CD4-positive, alpha-beta memory T cell (primary cell): ENCODE measurements at places on chromosomes 2 and 18.

- DNase-seq: no peak
Measured at GRCh38 chr2:172788871-172789270, 53.2 kb downstream of the RAPGEF4 start.

- no peak for DNase-seq
Measured at GRCh38 chr18:13616041-13616440, 110.3 kb downstream of the FAM210A start.

- no peak for DNase-seq
Measured at GRCh38 chr2:161990741-161991140, 83.3 kb downstream of the DPP4 start.

DNA sequence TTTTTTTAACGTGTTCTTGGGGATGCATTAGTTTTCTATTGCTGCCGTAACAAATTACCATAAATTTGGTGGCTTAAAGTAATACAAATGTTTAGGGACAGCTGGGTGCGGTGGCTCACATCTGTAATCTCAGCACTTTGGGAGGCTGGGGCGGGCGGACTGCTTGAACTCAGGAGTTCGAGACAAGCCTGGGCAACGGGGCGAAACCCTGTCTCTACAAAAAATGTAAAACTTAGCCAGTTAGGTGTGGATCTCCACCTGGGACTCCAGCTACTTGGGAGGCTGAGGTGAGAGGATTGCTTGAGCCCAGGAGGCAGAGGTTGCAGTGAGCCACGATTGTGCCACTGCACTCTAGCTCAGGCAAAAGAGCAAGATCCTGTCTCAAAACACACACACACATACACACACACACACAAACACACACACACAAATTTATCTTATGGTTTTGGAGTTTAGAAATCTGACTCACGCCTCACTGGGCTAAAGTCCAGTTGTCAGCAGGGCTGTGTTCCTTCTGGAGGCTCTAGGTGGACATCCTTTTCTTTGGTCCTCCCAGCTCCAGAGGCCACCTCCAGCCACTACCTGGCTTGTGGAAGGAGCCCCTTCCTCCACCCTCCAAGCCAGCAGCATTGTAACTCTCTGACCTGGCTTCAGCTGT lies 76.1 kb downstream of the SEPTIN10 start:
- DNase-seq: no peak

- no peak for DNase-seq
Measured at GRCh38 chr2:113119111-113119510, 8.3 kb upstream of the IL1RN start.

DNA sequence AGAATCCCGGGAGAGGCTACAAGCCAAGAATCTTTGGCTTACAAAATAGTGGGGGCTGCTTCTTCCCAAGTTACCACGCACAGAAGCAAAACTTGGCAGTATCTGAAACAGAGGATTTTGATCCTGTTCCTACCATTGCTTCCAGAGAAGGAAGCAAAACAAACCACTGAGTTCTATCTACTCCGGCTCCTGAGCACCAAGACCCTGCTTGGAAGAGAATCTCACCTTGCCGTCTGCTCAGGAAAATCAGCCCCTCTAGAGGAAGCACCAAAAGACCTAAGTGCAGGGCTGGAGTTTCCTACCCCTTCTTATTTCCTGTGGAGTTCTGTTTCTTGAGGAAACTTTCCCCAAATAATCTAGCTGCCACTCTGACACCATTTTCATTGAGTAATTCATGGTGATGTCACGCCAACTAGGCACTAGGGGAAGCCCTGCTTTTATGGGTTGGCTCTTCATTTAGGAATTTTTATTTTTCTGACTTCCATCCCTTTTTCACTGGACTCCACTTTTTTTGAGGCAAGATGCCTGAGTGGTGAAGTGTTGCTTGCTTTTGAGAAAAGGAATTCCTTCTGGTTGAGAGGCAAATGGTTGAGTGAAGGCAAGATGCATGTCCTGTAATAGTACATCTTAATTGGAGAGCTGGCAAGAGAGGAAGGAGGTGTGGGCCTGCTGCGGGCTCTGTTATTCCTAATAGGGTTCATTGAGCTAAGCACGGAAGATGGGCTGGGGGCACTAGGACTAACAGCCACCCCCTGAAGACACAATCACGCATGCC lies 36.8 kb upstream of the EML4 start:
- DNase-seq: peak; percentile 62

DNA sequence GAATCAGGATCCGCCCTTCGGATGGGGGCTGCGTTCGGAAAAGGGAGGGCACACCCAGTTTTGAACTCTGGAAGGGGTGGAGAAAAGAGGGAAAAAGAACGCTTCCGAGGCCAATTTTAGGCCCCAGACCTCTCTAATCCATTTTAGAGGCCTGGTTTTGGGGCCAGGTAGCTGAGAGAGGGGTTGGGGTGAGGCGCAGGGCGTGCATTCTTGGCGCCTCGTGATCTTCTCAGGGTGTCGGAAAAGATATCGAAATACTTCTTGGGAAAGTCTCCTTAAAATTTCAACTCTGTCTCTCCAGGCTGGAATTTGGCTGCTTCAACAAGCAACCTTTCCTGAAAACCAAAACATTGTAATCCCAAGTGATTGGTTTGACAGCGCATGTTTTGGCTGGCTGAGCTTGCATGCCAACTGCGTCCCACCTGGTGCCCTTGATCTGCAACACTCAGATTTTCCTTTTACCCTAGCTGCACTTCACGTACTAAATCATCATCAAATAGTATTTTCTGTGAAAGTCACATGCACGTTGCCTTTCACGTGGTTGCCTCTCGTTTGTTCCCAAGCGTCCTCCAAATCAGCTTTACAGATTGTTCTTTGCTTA lies 864 bp upstream of the XPO1 start:
- DNase-seq: peak; percentile 54

DNA sequence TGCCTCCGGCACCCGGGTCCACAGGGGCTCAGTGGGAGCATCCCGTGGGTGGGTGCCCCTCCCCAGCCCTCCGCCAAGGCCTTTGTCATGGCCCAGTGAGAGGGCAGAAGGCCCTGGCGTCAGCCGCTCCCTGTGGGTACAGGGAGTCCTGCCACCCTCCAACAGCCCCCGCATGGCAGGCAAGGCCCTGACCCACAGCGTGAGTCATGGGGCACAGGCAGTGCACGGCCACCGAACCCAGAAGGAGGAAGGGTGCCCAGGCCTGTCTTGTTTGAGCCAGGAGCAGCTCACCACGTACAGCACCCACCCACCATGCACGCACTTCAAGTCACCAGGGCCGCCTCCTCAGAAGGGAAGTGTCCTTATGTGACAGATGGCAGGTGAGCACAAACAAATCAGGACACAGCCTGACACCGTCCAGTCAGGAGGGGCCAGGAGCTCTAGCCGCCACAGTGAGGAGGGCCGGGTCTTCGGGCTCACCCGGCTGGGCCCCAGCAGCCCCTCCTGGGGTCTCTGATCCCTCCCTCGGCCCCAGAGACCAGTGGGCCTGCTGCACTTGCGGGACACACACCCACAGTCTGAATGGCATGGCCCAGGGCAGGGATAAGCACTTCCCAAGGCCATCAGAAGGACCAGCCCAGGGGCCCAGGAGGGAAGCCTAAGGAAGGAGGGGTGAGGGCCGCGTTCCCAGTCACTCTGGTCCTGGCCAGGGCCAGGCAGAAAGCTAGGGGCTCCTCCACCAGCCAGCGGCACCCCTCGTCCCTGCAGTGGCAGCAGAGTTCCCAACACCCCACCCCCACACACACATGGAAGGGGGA lies 25.8 kb downstream of the BIN1 start:
- peak; percentile 45 for DNase-seq

- no peak for DNase-seq
Measured at GRCh38 chr2:127133793-127134192, 26.8 kb upstream of the BIN1 start.

DNA sequence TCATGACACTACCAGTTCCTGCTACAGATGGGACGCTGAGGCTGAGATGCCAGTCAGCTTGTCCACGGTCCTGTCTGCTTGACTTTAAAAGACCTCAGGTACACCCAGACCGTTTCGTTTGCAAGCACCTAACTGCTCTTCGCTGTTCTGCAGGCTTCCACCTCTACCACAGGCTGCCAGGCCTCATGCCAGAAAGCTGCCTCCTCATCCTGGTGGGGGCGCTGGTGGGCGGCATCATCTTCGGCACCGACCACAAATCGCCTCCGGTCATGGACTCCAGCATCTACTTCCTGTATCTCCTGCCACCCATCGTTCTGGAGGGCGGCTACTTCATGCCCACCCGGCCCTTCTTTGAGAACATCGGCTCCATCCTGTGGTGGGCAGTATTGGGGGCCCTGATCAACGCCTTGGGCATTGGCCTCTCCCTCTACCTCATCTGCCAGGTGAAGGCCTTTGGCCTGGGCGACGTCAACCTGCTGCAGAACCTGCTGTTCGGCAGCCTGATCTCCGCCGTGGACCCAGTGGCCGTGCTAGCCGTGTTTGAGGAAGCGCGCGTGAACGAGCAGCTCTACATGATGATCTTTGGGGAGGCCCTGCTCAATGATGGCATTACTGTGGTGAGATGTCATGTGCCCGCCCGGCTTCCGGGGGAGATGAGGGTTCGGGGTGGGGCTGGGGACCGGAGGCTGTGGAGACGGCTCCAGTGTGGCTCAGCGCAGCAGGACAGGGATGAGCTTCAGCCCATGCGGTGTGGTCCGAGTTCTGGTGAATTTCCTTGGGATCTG lies 5.9 kb downstream of the SLC9A4 start:
- DNase-seq: no peak

GRCh38 chr2:206718296-206718695 lies at the start of gene DYTN:
Gene DYTN, minus strand, starts transcription at chr2:206718396. Its CDS starts 117 bp downstream, at chr2:206718279.
- DNase-seq: no peak

GRCh38 chr2:218729640-218730039 lies 19.0 kb downstream of the TTLL4 start:
- DNase-seq: no peak

DNA sequence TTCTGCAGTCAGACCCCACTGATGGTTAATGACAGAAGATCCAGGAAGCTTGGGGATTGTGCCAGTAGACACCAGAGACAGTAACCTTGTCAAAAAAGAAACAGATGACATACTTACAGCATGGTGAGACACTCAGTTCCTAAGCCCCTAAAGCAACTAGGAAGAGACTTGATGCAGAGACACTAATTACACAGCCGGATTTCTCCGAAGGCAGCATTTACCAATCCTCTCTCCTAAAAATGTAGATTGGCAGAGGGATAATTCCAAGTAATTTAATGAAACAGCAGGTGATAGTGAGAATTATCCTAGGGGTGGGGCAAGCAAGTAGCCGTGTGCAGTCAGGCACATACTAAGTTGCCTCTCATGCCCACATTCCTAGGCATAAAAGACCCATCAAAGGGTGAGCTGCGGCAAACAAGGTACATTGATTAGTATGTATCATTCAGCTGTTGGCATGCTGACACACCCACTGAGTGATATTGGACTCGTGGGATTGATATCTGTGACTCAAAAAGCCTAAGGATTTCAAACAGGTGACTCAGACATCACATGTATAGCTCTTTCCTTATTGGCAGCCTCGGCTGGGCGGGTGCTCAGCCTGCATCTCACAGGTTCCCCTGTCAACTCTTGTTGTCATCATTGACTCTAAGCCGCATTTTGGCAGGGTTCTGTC lies 296.7 kb upstream of the ATP5MC3 start:
- DNase-seq: no peak

GRCh38 chr18:63394954-63395353 lies 27.3 kb downstream of the VPS4B start:
- DNase-seq: no peak

DNA sequence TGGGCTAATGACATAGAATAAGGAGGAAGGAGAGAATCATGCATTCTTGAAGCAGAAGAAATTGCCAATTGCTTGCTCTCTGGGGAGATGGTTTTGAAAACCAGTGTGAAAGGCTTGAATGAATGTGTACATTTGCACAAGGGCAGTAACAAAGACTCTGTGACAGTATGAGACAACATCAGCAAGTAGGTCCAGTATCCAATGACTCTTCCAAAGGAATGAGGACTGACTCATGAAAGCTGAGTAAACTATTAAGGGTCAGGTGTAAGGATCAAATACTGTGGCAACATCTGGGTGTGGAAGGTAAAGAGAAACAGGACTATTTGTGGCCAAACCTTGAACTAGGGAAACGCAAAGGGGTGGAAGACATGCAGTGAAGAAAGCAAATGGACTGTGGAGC lies 886.0 kb upstream of the CHAC2 start:
- no peak for DNase-seq

- DNase-seq: no peak
Measured at GRCh38 chr2:178270338-178270737, 76.0 kb downstream of the OSBPL6 start.

DNA sequence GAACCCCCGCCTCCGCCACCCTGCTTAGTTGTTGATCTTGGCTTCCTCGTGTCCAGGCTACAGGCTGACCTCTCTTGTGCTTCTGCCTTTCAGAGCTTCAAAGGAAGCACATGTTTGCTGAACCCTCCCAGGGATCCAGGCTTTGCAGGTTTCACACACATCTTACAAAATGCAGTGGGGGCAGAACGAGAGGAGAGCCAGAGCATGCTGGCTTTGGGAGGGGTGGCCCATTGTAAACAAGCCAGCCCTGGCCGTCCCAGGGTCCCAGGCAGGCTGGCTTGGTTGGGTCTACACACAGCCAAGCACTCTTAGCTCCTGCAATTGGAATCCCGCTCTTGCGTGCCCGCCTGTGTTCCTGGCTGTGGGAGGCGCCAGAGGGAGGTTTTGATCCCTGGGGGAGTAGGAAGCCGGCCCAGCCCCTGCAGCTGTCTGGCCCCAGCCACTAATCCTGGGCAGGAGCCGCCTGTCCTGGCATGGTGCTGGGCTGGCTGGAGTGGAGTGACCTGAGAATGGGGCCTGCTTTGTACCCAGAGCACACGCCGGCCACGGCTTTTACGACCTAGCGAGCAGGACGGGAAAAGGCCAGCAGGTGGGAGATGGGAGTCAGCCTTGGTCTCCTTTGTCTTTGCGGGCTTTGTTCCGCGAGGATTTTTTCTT lies 53.9 kb downstream of the SH3BP4 start:
- DNase-seq: no peak

DNA sequence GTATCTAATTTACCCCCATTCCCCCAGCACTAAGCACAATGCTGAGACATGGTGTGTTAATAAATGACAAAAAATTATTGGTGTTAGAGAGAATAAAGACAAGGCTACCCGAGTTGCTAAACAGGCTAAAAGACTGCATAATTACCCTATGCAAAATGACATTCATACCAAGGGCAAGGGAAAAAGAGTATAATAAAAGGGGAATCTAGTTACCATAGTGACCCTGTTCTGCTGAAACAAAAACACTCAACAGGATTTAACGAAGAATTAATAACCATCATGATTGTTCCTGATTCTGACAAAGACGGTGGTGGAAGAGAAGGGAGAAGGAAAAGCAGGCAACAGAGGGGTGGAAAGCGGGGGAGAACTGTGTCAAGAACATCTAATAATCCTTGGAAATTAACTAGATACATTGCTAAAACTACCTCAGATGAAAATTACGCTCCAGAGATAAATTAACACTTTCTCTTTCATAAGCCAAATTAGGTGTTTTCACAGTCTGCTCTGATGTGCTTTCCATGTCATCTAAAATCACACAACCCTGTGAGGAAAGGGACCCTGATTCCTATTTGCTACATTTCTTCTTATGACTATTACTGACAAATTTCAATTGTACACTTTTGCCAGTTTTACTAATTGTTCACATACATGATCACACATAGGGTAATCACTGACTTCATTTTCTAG lies 25.5 kb downstream of the TTR start:
- no peak for DNase-seq

- DNase-seq: no peak
Measured at GRCh38 chr2:188727846-188728245, 246.3 kb upstream of the COL3A1 start.
